ENCODE measurements at places on chromosomes 7 and 10.

GRCh38 chr7:97373736-97374135, 256.2 kb downstream of the SDHAF3 start:
- no peak for DNase-seq

DNA sequence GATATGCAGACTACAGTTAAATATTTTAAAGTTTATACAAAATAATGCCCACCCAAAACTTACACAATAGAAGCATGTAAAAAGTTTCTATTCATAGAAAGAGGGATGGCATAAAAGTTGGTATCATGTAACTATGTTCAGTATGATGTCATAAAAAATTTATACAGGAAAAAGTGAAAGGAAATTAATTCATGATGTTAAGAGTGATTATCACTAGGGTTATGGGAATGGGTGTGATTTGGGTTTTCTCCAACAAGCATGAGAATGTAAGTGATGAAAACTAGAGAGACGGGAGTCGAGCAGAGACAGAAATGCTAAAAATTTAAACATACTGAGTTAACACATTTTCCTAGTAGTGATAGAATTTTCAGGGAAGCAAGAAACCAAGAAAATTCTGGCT, 52.7 kb downstream of the GDI2 start:
- DNase-seq, result no peak

- DNase-seq, result no peak
Measured at GRCh38 chr7:1388703-1389335, 70.5 kb downstream of the MICALL2 start.

GRCh38 chr10:132677473-132678227, 108.3 kb downstream of the NKX6-2 start:
- DNase-seq, result no peak

DNA sequence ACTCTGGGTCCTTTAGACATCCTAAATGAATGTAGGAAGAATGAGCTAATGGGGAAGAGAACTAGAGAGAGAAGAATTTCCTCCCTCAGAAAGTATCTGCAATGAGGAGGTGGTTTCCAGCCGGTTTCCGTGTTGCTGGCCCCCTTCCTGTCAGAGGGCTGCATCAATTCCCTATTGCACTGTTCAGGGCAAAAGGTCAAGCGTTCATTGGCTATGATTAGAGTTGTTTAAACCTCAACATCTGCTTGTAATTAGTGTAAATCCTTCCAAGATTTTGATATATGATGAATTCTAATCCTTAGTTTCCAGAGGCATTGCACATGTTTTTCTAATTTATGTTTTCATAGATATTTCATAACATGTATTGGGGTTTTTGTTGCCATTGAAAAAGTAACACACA, 107.3 kb upstream of the SGCE start:
- no peak for DNase-seq

DNA sequence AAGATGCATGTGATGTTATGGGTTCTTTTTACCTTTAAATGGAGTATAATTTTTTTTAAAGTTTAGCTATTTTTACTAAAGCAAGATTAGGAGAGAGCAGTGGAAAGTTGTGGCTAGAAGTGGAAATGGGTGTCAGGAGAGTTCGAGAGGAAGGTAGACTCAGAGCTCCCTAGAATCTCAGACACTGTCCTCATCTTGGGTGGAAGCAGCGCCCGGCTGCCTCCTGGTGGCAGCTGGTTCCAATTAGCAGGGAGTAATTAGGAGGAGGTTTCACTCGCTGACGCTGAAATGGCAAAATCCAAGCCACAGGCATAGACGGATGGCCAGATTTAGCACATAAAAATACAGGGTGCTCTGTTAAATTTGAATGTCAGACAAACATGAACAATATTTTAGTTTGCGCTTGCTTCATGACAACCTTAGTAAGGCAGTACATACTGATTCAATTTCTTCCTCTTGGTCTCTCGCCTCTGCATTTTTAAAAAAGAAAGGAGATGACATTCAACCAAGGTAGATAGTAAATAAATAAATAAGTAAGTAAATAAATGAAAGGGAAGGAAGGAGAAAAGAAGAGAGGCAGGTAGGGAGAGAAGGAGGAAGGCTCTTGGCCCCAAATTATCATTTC, 58.5 kb downstream of the LGI1 start:
- peak; percentile 83 for DNase-seq

DNA sequence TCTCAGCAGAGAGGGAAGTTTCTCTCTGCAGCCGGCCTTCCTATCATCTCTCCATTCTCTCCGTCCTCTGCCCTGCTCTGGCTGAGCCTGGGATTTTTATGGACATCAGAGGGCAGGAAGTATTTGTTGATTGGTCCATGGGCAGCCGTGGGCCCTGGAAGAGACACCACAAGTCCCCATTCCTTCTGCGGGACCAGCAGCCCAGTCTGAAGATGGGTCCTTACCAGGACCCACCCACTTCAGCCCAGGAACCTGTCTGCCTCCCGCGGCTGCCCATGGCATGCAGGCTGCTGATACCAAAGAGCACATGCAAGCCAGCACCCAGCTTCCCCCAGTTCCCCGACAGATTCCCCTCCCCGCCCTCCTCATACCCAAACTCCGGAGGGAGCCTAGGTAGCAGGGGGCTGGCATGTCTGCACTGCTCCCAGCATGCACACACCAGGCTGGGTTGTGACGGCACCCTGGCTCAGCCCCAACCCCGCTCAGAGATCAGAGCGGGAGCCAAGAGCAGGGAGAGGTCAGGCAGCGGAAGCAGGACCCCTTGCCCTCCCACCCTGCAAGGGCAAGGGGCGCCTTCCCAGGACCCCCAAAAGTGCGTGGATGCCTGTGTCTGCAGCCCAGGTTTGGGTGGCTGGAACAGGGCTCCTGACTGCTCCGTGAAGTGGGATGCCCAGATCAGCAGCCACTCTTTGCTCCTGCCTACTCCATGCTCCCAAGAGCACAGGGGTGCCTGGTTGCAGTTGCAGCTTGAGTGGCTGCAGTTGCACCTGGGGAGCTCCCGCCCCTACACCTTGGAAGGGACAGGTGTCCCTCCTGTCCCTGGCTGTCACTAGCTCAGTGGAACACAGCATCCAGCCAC, 538.6 kb upstream of the POT1 start:
- no peak for DNase-seq

DNA sequence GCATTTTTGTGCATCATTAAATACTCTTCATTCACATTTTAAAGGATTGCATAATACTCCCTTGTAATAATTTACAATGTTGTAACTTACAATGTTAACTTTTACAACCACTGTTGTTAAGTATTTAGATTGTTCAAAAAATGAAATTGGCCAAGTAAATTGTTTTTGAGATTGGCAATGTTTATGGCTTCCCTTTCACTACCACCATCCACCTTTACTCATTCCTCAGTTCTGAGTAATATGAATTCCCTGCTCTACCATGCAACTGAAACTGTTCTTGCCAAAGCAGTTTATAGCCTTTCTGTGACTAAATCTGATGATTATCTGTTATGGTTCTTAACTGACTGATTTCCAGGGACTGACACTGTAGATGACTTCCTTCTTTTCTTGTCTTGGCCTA, 80.5 kb upstream of the TMEM106B start:
- DNase-seq, result peak; percentile 30

- no peak for DNase-seq
Measured at GRCh38 chr7:80637454-80637853, 988 bp upstream of the CD36 start.

GRCh38 chr7:38699471-38699870, 68.3 kb upstream of the AMPH start:
- DNase-seq, result no peak

- DNase-seq, result no peak
Measured at GRCh38 chr7:2932402-2933251, 88.5 kb upstream of the GNA12 start.

- no peak for DNase-seq
Measured at GRCh38 chr7:5363729-5364128, 59.9 kb downstream of the TNRC18 start.

- no peak for DNase-seq
Measured at GRCh38 chr7:109125001-109125400, 555.3 kb downstream of the DNAJB9 start.

- DNase-seq, result no peak
Measured at GRCh38 chr10:133457100-133457841, 3.5 kb downstream of the SCART1 start.

GRCh38 chr7:121000081-121000983, 11.8 kb downstream of the CPED1 start:
- DNase-seq, result no peak

- no peak for DNase-seq
Measured at GRCh38 chr7:16315280-16315679, 106.1 kb downstream of the CRPPA start.

DNA sequence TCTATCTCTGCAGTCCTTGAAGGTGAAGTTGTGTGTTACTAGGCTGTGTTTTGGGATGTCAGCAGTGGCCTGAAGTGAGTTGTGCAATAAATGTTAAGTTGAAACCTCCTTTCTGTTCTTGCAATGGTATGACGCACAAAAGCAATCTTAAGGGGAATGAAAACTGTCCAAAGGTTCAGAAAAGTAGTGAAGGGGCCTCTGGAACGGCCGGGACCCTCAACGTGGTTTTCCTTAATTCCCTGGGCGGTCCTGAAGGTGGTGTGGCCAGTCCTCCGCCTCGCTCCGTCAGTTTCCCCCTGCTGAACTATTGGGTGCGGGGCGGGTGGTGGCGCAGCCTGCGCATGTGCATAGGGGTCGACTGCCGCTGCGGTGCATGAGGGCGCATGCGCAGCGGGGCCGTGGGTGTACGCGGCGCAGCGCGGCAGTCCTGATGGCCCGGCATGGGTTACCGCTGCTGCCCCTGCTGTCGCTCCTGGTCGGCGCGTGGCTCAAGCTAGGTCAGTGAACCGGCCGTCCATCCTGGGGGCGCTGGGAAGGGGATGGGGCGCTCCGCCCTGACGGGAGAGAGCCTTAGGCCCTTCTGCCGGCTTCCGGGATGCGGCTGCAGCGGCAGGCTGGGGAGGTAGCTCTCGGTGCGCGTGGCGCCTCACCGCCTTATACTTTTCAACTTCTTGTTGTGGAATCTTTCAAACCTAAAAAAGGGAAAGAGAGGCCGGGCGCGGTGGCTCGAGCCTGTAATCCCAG, at the start of gene SUMF2:
Gene SUMF2, plus strand, starts transcription at position 405 of the 744 bp plus-strand sequence. Its CDS starts 26 bp downstream, at position 431.
- peak; percentile 96 for DNase-seq

- DNase-seq, result no peak
Measured at GRCh38 chr10:90959826-90960225, 38.9 kb upstream of the ANKRD1 start.

DNA sequence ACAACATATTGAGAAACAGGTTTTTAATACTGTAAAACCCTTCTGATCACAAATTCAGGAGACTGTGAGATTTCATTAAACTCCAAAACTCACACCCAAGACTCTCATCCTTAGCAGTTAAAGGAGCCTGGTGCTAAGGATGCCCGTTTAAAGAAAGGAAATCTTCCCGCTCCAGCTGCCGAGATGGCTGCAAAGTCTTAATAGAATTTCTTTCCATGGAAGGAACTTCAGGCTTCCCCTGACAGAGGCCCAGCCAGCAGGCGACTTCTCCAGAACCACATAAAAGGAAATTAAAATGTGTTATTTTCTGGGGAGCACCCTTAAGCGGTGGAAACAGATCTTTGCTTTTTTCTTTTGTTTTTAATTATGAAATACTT, 104.7 kb upstream of the CHST15 start:
- DNase-seq, result no peak

GRCh38 chr7:139016931-139017511, 18.8 kb downstream of the ZC3HAV1L start:
- peak; percentile 75 for DNase-seq

GRCh38 chr7:121026159-121026558, 37.6 kb downstream of the CPED1 start:
- DNase-seq, result no peak

DNA sequence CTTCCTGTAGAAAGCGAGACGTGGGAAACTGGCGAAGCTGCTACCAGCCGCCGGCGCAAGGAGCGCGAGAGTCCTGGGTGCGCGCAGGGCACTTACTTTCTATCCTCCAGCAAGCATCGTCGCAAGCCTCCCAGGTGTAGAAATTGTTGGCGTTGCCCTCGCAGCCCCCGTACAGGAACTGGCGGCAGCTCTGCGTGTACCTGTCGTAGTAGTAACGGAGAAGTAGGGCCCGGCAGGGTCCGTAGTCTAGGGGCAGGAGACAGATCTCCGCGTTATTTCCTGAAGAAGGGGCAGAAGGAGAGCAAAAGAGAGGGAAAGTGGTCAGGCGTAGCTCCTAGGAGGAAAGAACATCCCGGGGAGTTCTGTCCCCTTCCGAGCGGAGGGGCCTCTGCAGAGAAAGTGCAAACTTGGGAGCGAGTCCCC, 501 bp downstream of the TFPI2 start:
- DNase-seq, result peak; percentile 56

- DNase-seq, result no peak
Measured at GRCh38 chr7:157402911-157403534, 66.2 kb downstream of the DNAJB6 start.

GRCh38 chr7:144004703-144005102, 4.6 kb downstream of the OR6B1 start:
- DNase-seq, result no peak

GRCh38 chr10:93073539-93074146, at the start of gene CYP26A1:
TSS of gene CYP26A1 (plus strand) at chr10:93073893. CDS start at chr10:93073935, 42 bp downstream.
- no peak for DNase-seq
